Stimulated activated CD8-positive, alpha-beta memory T cell treated with anti-CD3 and anti-CD28 coated beads, Interleukin-12 subunit alpha, Interleukin-12 subunit beta, amount 100 ng/mL, for 1 hour (primary cell): ENCODE measurements at places on chromosomes 1 and 21.

- DNase-seq, result no peak
Observed at GRCh38 chr21:35538386-35538785, 489.3 kb upstream of the RUNX1 start.

- DNase-seq, result no peak
Observed at GRCh38 chr1:162703708-162704107, 71.4 kb downstream of the DDR2 start.

DNA sequence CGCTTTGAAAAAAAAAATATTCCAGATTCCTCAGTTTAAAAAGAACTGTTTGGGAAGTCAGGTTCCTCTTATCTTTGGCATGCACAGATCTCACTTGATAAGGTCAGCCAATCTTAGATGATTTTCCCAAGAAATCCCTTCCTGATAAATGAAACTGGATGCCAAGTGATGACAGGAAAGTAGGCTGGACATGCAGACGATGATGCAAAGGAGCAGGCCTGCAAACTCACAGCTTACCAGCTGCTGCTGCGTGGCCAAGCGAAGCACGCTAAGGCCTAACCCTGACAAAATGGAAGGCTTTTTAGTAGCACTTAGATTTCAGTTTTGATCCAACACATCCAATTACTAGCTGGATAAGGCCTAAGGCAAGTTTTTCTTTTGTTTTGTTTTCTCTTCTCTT is 10.1 kb downstream of the TADA1 start:
- no peak for DNase-seq

DNA sequence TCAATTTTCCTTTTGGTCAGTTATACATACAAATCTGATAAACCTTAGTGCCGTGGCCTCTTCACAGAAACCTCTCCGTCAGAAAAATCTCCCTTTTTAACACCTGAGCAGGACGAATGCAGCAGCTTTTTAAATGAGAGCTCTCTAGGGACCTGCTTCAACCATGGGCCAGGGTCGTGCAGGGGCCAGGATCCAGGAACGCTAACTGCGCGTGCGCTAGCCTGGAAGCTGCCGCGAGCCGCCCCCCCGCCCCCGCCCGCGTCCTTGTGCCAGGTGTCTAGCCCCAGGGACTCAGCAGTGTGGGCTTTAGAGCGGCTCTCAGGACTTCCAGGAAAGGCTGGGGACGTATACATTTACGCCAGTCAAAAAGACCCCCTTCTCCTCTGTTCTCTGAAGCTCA is 136.8 kb upstream of the FMN2 start:
- DNase-seq, result no peak

DNA sequence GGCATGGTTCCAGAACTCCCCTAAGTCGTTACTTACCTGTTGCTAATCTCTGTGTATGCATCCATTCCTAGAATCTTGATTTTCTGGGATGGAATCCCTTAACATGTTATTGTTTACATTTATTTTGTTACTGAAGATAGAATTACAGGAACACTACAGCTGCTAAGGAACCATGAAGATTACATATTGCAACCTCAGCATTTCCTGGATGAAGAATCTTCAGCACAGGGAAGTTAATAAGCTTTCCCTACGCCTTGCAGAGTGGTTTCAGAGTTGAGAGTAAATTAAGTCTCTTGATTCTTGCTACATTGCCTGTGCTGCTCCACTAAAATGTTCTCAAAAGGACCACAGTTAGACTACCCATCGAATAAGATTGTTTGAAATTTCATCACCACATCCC is 31.4 kb upstream of the GBP6 start:
- DNase-seq, result no peak

DNA sequence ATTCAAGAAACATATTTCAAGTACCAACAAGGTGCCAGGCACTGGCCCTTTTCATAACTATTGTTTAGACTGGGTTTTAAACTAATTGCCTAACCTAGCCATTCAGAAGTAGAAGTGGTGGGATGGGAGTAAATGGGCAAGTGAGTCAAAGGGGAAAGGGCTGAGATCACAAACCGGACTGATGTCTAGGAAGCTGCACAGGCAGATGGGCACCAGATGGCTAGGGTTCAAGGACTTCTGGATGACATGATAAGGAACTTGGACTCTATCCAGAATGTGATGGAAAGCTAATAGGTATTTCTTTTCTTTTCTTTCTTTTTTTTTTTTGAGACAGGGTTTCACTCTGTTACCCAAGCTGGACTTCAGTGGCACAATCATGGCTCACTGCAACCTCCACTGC is 46.6 kb downstream of the LYST start:
- DNase-seq, result no peak

DNA sequence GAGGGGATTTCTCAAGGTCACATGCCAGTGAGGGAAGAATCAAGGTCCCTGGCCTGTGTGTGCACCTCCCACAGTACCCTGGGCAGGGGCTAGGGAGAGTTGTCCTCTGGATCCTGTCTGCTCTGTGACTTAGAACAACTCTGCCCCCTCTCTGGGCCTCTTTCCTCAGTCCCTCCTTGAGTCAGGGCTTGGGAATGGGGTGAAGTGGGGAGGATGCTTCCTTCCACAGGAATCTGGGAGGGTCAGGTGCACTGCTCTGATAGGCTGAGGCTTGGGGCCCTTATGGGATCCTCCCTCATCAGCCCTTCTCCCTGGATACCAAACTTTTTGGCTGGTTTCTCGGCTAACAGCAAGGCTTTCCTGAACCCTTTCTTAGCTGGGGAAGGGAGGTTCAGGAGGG is 2.5 kb downstream of the TRNP1 start:
- no peak for DNase-seq

- DNase-seq, result no peak
Observed at GRCh38 chr1:43774359-43774758, 67.0 kb downstream of the ST3GAL3 start.

DNA sequence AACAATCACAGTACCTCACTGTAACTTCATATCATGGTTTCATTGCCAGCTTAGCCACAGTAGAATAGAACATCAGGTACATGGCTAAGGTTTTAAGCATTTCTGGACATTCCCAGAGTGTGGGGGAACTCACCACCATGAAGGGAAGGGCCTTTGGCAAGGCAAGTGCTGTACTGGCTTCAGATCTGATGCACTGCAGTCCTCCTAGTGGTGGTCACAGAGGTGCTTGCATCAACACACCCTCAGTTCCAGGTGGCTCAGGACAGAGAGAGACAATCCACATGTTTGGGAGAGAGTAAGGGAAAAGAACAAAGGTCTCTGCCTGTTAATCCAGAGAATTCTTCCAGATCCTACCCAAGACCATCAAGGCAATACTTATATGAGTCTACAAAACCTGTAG is 528.4 kb upstream of the RGS18 start:
- no peak for DNase-seq

DNA sequence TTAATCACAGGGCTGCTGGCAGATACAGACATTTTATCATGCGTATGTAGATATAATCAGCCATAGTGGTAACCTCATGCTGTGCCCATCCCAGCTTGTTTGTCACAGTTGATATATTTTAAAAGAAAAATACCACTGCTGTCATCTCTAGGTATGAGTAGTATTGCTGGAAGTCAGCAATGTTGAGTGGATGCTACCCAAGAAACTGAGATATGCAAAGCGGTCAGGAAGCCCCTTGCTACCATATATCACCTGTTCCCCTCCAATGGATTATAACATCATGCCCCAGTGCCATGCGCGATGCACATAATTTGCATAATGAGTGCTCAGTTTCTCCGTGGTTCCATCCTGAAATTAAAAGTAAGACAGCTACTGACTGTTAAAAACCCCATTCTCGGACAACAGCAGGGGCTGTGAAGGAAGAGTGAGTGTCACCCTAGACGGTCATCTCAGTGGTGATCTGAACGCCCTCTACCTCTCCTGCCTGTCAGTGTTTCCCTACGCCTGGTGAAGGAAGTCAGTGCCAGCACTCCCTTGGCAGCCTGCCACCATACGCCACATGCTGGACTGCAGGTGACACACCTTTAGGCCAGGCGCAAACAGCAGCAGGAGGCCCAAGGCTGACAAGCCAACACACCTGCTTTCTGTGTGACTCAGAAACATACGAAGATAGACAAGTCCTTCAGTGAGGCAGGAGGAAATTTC is 2.7 kb downstream of the IL10RB start:
- no peak for DNase-seq

DNA sequence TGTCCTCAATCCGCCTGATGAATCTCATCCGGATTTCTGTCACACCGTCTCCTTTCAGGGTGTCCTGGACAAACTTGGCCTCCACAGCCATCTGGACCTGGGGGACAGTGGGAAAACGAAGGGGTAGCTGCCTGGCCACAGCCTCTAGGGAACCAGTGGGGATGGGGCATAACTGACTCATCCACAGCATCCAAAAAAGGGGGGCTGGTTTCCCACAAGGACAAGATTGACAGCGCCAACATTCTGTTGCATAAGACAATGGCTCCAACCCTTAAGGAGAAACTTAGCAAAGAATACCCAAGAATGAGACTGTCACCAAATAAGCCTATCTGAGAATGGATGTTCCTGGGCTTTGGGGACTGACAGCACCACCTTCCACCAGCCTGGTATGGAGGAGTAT is 12.1 kb downstream of the TRAPPC3 start:
- no peak for DNase-seq

DNA sequence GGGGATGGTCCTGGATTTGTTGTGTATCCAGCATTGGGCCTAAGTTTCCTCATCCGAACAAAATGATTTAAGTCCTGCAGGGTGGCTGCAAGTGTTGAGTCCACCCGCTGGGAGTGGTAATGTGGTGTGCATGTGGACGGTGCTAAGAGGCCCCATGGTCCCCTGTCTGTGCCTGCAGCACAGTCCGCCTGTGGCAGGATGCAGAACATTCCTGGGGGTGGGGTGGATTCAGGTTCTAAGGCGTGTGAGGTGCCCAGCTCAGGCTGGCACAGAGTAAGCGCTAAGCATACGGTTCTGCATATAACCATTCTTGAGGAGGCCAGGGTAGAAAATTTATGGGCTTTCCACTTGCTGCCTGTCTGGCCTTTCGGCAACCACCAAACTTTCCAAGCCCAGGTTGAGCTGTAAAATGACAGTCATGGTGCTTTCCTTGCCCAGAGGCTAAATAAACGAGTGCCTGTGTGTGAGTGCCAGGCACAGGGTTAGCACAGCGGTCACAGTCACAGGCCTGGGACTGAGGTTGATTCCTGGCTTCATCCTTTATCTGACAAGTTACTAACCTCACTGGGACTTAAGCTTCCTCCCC is 30.7 kb downstream of the SLC2A1 start:
- DNase-seq, result no peak

DNA sequence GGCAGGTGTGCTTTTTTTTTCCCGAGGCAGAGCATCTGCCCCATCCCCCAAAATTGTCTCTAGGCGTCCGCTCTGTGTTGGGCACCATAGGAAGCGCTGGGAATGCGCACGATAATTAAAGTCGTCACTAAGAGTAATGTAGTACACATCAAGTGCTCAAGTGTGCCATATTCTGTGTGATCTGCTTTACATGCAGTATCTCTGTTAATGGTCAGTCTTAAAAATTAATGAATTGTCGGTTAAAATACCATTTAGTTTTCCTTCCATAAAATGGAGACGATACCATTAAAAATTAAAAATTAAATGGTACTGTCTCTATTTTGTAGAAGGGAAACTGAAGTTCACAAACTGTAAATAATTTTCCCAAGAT is 544 bp upstream of the CCT8 start:
- DNase-seq, result no peak

- no peak for DNase-seq
Observed at GRCh38 chr1:109379422-109379821, 18.3 kb downstream of the SORT1 start.

GRCh38 chr21:16154321-16154720 is 424.5 kb downstream of the USP25 start:
- DNase-seq, result no peak
